ENCODE measurements at places on chromosomes 11 and 22.

- DNase-seq: no peak
These were observed 1.7 kb downstream of the SAMM50 start for GRCh38 chr22:43956805-43957463.

- DNase-seq: no peak
These were observed 41.8 kb upstream of the SCN3B start for GRCh38 chr11:123696183-123696582.

DNA sequence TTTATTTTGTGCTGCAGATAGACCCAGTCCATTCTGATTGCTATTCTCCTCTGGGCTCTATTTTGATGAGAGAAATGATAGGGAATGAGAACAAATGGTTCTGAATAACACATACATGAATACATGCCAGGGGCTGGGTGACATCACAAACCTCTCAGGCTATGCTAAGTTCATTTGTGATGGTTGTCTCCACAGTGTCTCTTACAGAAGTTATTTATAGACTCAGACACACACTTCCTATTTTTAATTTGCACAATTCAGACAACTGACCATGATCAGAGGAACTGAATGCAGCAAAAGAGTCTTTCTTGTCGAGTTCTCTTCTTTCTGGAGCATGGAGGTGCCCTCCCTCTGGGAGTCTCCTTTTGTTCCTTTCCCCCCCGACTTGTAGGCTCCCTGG, 991.7 kb downstream of the OPCML start:
- no peak for DNase-seq

DNA sequence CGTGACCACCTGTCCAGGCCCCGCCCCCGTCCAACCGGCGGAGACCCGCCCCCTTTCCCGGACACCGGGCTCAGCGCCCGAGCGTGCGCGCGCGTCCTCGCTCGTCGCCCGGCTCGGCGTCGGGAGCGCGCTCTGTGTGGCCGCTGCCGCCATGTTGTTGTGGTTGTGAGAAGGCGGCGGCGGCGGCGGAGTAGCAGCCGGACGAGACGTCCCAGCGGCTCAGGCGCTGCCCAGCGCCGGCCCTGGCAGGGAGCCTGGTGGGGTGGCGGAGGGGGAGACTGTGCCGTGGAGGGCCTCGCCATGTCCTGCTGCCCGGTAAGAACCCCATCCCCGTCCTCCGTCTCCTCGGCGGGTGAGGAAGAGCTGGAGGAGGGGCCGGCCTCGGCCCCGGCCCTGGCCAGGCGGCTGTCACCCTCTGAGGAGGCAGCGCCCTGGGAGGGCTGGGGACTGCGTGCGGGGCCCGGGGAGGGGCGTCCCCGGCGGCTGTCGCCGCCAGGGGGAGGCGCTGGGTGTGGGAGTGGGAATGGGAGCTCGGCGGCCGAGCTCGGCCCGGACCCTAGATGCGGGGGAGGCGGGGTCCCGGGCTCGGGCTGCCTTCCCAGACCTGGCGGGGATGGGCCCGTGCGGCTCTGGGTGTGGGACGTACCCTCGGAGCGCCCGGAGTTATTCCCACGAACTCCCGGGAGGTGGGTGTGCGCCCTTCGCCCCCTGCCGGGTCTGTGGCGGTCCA, at the start of gene MTMR3:
Gene MTMR3 (plus strand): TSS at position 130 of the 730 bp plus-strand sequence. CDS start 87,886 bp downstream, outside the sequence.
- peak; percentile 98 for DNase-seq

- no peak for DNase-seq
These were observed 629.5 kb upstream of the ANO3 start for GRCh38 chr11:25702417-25702816.

DNA sequence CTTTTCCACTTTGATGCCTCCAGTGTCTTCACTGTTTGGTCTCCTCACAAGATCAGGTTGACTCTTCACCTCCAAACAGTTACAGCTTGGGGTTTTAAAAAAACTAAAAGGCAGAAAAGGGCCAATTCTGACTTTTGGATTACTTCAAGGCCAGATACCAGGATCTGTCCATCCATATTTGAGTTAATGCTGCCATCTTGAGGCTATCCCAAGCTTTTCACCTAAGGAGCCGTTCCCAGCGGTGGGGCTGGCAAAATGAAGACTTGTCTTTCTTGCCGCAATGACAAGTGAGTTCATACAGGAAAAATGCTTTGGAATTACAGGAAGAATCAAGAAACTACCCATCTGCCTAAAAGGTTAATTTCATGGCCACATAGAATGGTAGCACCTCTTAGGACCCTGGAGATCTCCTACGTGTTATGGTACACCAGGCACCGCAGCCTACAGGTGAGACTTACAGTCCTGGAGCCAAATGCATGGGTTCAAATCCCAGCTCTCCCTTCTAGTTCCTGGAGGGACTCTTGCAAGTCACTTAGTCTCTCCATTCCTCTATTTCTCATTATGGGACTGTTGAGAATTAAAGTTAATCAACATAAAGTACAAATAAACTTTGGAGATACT, 6.0 kb upstream of the OR5B21 start:
- DNase-seq: no peak

DNA sequence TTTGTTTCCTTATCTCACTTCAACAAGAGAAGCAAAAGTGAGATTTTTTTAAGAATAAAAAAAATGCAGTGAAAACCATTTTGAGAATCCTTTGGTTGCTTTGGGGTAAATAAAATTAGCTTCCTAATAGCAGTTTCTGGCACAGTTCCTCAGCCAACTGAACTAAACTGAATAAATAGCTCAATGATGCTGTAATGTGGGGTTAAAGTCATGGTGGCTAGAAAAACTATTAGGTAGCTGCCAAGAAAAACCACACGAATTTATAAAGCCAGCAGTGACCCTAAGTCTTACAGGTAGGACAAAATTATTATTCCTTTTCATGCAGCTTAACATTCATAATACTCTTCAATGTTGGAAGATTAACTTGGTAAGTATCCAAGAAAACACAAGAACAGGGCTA, 142.4 kb downstream of the APIP start:
- no peak for DNase-seq

DNA sequence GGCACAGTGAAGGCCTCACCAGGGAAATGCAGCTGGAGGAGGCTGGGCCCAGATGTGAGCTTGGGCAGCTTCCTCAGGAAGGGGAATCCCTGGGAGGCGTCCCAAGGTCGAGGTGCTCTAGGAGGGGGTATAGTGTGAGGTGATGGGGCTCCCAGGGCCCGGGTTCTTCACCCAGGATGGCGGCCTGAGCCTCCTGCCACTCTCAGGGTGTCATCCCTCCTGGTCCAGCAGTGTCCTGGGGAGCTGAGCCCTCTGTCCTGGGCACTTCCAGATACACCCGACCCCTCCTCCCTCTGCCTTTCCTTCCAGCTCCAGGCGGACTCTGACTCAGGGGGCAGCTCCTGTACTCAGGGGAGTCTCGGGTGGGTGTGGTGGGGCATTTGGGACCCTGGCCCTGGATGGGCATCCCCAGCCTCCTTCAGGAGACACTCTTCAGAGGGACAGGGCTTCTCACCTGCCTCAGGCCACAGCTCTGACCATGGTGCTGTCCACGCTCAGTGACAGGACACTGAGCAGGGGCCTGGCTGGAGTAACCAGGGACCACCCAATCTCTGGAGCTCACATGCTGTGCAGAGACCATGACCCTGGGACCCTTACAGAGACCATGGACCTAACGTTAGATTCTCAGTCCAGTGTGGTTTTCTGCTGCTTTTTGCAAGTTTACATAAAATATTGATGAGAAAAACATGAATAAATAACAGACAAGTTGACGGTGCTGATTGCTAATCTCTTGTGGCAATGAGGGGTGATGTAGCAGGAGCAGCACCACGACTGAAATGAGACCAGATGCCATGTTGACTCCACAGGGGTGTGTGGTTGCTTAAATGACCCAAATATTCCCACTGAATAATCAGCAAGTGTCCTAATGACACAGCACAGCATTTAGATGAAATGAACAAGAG, 101.9 kb downstream of the GGTLC2 start:
- DNase-seq: no peak

DNA sequence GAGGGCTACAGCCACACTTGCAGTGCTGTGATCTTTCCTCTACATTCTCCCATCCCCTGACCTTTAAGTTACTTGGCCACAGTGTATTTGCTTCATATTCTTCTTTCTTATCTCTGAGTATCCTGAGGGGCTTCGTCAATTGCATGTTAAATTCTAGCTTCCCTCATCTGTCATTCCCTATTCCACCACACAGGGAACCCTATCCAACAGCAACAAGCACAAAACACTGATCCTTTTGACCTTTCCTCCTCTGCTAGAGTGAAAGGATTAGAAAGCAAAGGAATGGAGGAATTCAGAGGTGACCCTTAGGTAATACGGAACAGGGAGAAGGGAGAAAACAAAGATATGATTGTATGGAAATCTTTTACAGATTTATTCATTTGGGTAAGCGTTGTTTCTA, 1061.7 kb upstream of the TENM4 start:
- no peak for DNase-seq

Data from activated naive CD8-positive, alpha-beta T cell treated with anti-CD3 and anti-CD28 coated beads, Interleukin-2, amount 10 ng/mL, durations not matched to agents 7 days and 5 days (primary cell).